ENCODE measurements at places on chromosomes 6 and 20.

- no peaks in the 10 kb centered on the region for H3K27me3 ChIP-seq
- H3K4me1 ChIP-seq: peaks cover 87% of the 10 kb centered on the region
- no peak for DNase-seq
These were observed 58.6 kb downstream of the NOL4L start for GRCh38 chr20:32526541-32526940.

DNA sequence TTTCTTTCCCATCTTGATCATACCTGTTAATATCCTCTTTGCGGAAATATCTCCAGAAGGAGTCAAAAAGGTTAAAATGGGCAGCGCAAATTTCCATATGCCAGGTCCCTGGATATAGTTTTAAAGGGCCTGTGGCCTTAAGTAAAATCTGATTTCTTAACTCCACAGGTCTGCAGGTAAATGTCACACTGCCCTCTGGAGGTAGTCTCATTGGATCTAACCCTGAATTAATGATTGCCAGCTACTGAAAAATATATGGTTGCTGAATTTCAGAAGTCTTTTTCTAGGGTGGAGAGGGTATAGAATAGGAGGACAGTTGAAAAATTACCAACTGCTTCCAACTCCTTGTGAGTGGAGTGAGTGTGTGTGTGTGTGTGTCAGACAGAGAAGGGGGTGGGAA is 8.5 kb downstream of the MOXD1 start:
- H3K27me3 ChIP-seq: no peaks in the 10 kb centered on the region
- no peak for DNase-seq
- no peak overlapping the region for H3K27ac ChIP-seq

GRCh38 chr6:71888756-71889340 is 2.5 kb downstream of the RIMS1 start:
- H3K4me3 ChIP-seq: no peak overlapping the region
- peaks cover 8% of the 10 kb centered on the region for H3K27me3 ChIP-seq
- no peak for DNase-seq
- H3K27ac ChIP-seq: no peak overlapping the region

DNA sequence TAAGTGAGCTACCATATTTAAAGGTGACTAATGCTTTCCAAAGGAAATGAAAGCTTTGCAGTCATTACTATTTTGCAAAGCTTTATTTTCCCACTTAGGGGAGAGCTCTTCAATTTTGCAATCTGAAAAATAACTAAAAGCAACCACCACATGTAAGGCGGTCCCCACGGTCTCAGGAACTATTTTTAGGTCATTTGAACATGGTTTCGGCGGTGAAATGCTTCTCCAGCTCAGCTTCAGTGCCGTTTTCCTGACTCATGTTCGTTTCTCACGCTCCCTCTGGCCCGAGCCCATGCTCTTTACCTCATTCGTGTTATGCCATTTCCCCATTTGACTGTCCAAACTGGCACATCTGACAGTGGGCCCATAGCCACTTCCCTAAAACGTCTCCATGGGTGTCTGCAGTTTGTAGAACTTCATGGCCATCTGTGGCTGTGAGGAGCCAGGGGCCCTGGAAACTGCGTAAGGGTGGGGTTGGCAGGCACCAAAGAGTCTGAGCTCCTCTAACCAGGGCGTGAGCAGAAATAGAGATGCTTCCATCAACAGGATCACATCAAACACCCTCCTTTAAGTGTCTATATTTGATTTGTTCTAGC is 46.5 kb downstream of the ADTRP start:
- peak overlapping the region; percentile 19 for H3K4me3 ChIP-seq
- H3K27ac ChIP-seq: peak overlapping the region; percentile 52
- no peaks in the 10 kb centered on the region for H3K36me3 ChIP-seq
- H3K27me3 ChIP-seq: no peaks in the 10 kb centered on the region

All from common myeloid progenitor, CD34-positive (primary cell).